ENCODE measurements at places on chromosomes 2 and 18.
A peak's percentile ranks its signal among the peaks of the same experiment; 100 is the strongest.

DNA sequence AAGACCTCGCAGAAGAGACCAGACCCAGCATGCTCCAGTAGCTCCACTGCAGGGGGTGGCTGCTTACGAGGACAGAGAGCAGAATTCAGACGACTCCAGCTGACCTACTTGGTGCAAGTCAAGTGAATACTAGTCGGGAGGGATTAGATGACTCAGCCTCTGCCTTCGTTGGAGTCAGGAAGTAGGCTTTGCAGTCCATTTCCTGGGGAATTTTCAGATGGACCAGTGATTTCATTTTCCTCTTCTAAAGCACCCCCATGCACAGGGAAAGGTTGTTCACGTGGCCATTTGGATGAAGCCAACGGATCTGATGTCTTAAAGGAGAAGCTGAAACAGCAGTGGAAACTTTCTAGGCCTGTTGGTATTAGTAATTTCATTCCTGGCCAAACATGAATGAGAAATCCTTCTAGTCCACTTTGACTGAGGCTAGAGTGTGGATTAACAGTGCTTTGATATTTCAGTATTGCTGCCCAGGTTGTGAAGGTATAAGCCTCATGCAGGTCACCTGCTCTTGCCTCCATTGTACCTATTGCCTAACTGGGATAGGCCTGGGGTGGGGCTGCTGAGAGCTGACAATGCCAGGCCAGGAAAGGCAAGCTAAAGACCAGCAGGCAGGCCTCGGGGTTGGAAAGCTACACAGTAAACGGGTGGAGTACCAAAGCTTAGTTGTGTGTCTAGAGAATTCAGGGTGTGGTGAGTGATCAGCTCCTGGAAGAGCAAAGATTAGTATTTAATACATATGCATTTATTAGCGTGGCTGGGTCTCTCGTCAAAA, 117.6 kb upstream of the FOSL2 start:
- no peak for DNase-seq

DNA sequence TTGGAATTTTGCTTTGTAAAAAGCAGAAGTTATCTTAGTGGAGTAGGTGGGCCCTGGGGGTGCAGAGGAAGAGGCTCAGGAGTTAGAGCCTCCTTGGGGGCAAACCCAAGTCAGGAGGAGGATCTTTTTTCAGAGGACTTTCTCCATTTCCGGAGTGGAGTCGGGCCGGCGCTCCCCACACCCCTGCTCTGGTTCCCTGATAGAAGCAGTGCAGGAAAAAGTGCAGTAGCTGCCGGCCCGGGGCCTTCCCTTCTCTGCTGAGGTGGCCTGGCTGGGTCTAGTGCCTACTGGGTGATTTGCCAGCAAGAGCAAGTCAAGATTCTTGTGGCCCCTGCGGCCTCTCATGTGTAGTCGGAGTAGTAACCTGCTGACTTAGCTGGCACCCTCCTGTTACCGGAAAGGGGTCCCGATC, 124.2 kb upstream of the HS6ST1 start:
- DNase-seq, result no peak

DNA sequence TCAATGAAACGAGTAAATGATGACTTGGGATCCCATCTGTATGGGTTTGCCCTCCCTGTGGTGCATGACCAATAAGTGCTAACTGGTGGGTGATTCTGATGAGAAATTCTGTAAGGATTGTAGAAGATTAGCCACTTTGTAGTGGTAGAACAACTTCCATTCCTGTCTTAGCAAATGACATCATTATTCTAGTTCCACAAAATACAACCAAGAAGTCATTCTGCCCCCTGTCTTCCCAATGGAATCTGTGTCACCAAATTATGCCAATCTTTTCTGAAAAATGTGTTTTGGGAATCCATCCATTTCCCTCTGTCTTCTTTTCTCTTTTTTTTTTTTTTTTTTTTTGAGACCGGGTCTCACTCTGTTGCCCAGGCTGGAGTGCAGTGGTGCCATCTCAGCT, 48.4 kb downstream of the SLC38A11 start:
- DNase-seq, result no peak

- peak; percentile 91 for DNase-seq
Observed at GRCh38 chr2:43218702-43219382, 7.6 kb downstream of the ZFP36L2 start.

DNA sequence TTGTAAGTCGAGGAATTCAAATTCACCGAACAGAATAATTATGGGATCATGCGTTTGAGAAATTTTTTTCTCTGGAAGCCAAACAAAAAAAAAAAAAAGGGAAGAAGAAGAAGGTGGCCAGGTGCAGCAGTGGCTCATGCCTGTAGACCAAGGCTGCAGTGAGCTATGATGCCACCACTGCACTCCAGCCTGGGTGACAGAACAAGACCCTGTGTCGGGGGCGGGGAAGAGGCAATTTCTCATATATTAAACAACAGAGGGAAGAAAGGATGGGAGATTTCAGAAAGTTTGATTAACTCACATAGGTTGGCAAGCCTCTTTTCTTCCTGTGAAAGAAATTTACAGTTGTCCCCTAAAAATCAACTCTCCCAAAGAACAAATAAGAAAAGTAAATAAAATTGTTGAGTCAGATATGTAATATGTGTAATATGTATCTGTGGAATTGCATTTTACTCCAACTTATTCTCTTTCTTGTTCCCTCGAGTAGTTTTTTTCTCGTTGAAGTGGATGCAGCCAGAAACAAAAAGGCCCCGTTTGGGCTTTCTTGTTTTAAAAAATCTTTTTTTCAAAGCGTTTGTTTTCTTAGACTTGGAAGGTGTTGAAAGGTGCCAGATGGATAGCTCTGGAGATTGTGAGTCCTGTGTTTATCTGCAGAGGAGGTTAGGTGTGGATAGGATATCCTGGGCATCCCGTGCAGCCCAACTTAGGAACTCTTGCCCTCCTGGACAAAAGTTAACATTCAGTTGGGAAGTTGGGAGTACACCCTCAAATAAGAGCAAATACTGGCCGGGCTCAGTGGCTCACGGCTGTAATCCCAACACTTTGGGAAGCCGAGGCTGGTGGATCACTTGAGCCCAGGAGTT, 25.4 kb upstream of the FMNL2 start:
- no peak for DNase-seq

DNA sequence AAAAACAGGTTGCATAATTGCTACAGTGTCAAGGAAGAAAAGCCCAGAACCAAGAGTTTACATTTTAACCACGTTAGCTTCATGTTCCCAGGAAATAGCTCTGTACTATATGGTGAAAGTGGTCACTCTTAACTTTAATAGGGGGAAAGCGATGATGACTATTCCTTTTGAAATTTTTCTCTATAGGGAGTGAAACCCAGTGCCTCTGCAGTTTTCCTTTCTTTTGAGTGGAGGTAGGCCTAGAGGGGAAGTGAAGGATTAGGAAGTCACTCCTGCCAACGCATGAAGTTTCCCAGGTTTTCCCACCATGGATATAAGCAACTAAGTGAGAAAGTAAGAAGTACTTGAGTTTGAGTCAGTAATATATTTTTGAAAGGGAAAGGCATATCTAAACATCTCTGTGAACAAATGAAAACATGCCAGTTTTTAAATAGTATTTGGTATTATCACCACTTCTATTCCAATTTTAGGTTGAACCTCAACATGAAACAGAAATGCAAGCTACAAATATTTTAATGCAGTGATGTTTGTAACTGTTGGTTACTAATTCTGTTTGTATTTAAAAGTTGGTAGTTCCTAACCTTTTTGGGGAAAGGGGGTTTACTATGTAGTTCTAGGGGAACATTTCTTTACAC, 91.9 kb downstream of the VRK2 start:
- DNase-seq, result no peak

All from central memory CD4-positive, alpha-beta T cell (primary cell).